Activated CD4-positive, alpha-beta T cell treated with anti-CD3 and anti-CD28 coated beads for 1 hour (primary cell): ENCODE measurements at places on chromosomes 11 and 22.

DNA sequence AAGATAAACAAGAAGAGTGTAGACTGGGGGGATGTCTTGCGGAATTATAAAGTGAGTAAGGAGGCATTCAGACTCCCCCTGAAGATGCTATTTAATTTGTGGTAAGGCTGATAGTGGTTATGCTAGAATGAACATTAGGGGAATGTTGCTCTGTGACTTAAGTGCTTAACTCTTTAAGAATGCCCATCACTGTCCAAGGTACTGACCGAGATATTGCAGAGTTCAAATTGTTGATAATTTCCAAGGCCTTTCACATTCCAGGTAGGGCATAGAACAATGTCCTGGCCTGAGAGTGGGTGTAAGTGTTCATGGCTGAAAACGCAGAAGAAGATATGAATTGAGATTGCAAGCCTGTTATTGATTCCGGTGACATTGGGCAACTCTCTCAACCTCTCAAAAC, 90.3 kb upstream of the SEZ6L start:
- DNase-seq = no peak

- DNase-seq = no peak
Observed at GRCh38 chr11:64352995-64353714, 5.8 kb upstream of the RPS6KA4 start.

DNA sequence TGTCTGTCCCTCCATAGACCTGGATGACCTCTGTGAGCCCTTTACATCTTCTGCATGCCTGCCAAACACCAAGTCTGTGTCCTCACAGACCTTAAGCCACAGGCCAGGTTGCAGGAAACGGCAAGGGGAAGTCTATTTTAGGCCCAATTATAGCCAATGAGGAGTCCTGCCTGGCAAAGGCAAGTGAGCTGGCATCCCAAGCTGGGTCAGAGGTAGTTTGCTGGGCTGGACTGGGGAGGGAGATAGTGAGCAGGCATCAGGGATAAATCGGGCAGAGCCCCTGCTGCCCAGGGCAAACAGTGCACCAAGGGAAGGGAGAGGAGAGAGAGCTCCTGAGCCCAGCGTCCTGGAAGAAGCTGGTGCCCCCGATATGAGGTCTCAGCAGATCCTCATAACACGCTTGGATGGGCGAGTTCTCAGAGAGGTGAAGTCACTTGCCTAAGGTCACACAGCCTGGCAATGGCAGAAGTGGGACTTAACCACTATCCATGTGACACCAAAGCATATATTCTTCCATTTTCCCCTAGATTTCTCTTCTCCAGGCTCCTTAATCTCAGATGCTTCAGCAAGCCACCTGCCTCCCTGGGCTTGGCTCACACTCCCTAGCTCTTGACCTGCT, 3.7 kb upstream of the RELT start:
- DNase-seq = no peak

DNA sequence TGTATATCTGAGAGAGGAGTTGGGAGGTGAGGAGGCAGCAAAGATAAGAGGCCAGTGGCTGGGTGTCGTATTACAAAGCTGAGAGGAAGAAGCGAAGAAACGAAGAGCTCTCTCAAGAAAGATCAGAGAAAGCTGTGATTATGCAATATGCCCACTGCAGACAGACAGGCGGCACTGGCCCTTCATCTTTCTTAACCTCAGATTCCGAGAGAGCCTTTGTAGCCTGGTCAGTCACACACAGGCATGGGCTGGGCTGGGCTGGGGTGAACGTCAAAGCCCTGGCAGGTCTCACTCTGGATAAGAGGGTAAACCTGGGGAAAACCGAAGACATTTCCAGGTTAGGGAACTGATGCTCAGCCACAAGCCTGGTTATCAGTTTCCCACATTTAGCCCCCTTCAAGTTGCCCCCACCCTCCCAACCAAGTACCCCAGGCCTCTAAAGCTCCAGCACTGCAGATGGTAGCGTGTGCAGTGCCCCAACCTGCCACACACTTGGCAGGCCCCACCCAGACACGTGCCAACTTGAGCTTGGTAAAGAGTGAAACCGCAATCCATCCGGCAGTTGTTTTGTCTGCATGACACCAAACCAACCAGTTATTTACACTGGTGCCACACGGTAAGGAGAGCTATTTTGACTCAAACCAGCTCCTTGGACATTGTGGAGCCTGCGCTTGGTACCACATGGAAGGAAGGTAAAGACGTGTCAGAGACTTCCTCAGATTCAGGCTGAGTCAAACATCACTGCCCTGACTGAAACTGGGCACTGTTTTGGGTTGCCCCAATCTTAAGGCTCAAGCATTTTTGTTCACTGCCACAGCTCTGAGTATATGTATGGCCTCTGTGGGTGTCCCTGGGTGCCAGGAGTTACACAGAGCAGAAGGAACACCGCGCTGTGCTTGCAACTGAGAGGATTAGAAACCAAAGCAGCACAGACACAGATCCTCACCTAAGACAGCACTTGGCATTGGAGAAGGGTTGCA, 135.9 kb downstream of the FDX1 start:
- no peak for DNase-seq
